Stimulated activated CD4-positive, alpha-beta T cell treated with anti-CD3 and anti-CD28 coated beads, Interleukin-1b, Interleukin-23, amount 100 ng/mL, for 1 hour (primary cell): ENCODE measurements at places on chromosomes 2 and 18.

- DNase-seq, result no peak
These were observed 84.8 kb downstream of the ACTR3 start for GRCh38 chr2:113974727-113975126.

DNA sequence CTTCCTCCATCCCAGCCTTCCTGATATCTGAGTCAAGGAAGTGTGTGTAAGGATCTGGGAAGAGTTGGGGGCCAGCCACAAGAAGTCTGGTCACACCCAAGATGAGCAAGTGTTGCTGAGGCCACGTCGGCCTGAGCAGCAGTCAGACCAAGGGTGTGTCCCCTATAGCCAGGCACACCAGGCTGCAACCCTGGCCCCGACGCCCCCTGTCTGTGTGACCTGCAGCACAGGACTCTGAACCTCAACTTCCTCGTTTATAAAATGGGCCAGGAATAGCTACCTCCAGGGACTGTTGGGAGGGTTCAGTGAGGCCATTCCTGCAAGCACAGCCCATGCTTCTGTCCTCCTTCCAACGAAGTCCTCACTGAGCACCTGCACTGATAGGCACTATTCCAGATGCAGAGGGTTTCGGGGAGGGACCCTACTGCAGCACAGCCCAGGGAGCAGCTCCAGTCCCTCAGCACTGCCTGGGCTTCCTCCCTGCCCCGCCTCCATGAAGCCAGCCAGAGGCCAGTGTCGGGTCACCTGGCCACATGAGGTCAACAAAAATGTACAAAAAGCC lies 13.3 kb downstream of the LIMS2 start:
- DNase-seq, result no peak

DNA sequence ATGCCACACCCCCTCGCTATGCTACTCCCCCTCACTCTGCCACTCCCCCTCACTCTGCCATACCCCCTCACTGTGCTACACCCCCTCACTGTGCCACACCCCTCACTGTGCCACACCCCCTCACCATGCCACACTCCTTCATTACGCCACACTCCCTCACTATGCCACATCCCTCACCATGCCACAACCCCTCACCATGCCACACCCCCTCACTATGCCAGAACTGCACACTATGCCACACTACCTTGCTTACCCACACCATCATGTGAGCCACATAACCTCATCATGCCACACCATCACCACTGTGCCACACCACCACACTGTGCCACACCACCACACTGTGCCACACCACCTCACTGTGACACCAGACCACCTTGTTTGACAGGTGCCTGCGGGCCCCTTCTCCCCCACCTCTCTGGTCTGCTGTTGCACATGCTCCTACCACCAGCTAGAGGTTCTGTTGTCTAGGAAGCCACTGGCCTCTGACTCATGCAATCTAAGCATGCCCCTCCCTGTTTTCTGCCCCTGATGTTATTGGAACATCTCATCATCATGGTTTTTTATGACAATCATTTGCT lies 22.0 kb downstream of the MARCHF4 start:
- DNase-seq, result no peak

- DNase-seq, result no peak
These were observed 5.6 kb downstream of the CHST10 start for GRCh38 chr2:100411841-100412292.

GRCh38 chr2:120520929-120521912 lies 175.3 kb downstream of the INHBB start:
- no peak for DNase-seq

- DNase-seq, result peak; percentile 41
These were observed 204.5 kb downstream of the ARL4C start for GRCh38 chr2:234292205-234292961.

DNA sequence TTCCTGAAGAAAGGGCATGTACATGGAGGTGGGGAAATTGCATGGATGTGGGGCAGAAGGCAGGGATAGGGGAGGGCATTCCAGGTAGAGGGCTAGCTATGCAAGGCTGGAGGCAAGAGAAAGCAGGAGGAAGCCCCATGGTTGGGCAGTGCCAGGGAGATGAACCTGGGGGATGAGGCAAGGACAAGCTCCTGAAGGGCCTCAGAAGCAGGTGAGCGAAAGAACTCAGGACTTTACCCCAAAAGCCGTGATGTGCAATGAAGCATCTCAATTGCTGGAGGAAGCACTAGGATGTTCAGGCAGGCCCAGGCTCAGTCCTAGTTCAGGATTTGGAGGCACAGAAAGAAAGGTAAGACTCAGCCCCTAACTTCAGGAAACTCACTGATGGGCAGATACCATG lies 117.0 kb upstream of the EPAS1 start:
- DNase-seq, result no peak

DNA sequence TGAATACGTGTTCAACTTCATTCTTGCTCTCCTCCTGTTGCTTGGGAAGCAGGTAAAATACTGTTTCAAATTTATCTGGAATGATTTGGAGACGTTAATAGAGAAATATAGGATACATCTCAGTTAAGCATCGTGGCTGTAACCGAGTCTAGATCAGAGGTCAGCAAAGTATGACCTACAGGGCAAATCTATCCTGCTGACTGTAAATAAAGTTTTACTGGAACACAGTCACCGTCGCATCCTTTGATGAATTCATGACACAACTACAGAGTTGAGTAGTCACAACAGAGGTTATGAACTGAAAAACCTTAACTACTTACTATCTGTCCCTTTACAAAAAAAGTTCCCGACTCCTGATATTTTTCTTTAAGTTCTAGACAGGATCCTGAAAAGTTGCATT lies 86.6 kb downstream of the SP100 start:
- DNase-seq, result no peak

GRCh38 chr2:15780234-15780633 lies 160.1 kb upstream of the MYCN start:
- DNase-seq, result no peak

- no peak for DNase-seq
These were observed 25.2 kb upstream of the FRZB start for GRCh38 chr2:182891611-182892010.

DNA sequence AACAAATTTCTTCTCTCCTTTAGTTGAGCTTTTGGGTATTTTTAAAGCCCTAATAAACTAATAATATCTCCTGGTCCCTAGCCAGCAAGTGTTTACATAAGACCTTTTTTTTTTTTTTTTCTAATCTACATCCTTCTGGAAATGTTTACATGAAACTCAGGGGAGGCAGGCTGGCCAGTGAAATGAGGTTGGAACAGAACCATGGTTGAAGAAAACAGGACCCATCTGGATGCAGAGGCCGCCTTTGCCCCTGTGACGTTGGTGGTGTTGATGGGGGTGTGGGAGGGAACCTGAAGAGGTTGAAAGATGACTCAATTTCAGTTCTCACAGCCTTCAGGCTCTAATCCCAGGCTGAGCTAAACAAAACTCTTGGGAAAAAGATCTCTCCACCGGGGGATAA lies 118.5 kb downstream of the NRP2 start:
- no peak for DNase-seq

- no peak for DNase-seq
These were observed 125.7 kb downstream of the KCTD1 start for GRCh38 chr18:26422472-26423162.
